ENCODE measurements at places on chromosomes 5 and 9.

GRCh38 chr9:136848393-136849037 is 694 bp upstream of the PHPT1 start:
- peak; percentile 7 for DNase-seq

- no peak for DNase-seq
Measured at GRCh38 chr9:107557236-107557990, 67.8 kb upstream of the KLF4 start.

- no peak for DNase-seq
Measured at GRCh38 chr5:73719632-73720031, 93.6 kb downstream of the ARHGEF28 start.

DNA sequence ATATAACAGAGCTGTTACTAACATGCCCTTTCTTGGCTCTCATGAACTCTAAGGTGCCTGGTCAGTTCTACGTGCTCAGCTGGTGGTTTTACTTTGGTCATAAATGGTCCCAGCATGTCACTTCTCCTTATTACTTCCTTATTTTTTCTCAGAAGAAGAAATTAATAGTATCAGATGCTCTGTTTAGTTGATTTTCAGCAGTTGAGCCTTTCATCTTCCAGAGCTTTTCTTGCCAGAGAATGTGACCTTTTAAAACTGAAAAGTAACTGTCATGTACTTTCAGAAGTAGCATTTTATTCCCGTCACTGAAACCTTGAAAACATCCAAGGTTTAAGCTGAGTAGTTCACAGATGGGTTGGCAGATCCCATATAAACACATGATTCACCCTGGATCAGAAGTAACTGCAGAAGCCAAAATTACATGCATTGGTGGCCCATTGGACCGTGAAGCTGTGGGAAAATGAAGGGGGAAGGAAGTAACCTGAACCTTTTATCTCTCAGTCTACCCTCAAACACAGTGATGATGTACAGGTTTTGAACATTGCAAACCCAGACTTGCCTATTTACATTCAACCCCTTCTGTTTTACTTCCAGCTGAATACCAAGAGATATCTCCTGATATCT is 50.5 kb downstream of the HACD4 start:
- peak; percentile 24 for DNase-seq

- DNase-seq: no peak
Measured at GRCh38 chr9:9949978-9950377, 662.8 kb downstream of the PTPRD start.

DNA sequence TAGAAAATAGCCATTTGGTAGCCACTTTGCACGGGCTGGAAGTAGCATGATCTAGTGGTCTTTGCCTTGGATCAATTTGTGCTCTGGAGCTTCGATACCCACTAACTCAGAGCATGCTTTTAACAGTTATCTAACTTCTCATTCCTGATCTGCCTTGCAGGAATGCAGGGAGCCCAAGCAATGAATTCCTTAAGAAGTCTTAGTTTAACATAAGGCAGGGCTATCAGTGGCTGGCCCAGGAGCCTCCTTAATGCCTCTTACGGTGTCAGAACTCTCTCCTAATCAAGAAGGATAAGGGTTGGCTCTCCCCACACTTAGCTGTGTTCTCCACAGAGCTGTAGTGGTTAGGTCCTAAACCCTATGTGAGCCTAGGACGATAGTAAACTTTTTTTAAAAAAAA is 95.8 kb upstream of the TBCA start:
- no peak for DNase-seq

DNA sequence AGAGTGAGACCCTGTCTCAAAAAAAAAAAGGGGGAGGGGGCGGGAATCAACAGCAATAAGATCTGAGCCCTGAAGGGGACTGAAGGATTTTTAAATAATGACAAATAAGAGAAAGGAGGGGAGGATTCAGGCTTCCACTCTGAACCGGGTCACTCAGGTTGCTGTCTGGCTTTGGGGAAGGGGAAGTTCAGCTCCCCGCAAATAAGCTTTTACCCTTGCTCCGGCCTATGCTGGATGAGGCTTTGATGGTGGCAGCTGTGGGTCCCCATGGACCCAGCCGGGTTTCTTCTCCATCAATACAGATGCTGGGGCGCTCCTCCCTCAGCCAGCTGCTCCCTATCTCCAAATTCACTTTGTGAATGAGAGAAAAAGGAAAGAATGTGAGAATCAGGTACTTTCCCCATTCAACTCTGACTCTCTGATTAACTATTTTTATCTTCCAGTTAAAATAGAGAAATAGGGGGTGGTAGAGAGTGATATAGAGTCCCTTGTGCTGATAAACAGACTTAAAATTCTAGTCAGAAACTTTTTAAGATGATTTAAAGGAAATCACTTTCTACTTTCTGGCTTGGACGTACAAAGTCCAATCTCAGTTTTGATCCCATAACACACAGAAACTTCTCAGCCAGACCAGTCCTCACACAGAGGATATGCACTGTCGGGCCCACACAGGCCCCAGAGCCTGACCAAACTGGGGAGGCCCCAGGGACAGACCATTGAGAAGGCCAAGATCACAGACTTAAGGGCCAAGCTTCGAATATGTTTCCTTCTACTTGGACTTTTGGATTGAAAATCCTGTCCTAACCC is 39.6 kb downstream of the C5orf15 start:
- DNase-seq: no peak

GRCh38 chr9:127424676-127424999 is 456 bp downstream of the ZNF79 start:
- DNase-seq: no peak

All from SIG-M5 (cell line).